ENCODE measurements at places on chromosomes 2 and 18. TPM values are rescaled to one million over a fixed set of nuclear protein-coding genes. Genes with fewer than 3 reads are reported as not detected.

IL1RN gene
- polyA plus RNA-seq = 2.9 TPM

GRCh38 chr2:241950413-241951315 is 81.1 kb downstream of the RTP5 start:
- peak; percentile 73 for DNase-seq

DNA sequence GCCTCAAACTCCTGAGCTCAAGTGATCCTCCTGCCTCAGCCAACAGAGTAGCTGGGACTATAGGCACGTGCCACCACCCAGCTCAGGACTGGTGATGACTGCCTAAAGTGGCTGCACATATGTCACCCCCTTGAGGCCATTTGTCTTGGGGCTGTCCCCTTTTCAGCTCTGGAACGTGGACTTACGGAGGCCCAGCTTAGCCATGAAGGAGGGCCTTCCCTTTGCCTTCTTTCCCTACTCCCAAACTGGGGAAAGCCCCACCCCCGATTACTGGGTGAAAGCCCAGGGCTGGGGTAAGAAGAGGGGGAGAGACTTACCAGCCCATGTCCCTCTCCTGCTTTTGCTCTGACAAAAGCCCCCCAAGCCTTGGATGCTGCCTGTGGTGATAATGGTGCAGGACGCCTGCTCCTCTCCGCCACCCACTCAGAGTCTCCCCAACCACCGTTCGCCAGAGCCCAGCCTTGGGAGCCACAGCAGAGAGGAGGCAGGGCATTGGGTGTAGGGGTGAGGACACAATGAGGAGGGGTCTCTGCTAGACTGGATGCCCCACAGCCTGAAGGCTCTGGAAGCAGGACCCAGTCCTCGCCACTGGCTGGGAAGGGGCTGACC is 2.5 kb upstream of the DUSP2 start:
- no peak for DNase-seq

- peak; percentile 69 for DNase-seq
These were observed 54.9 kb downstream of the EXOC6B start for GRCh38 chr2:72770879-72771461.

All from renal pelvis (tissue), 12 donors.